Activated T-cell treated with anti-CD3 and anti-CD28 coated beads, Interleukin-2, amount 50 U/mL, for 48 hours (primary cell): ENCODE measurements at places on chromosomes 5 and 9.

DNA sequence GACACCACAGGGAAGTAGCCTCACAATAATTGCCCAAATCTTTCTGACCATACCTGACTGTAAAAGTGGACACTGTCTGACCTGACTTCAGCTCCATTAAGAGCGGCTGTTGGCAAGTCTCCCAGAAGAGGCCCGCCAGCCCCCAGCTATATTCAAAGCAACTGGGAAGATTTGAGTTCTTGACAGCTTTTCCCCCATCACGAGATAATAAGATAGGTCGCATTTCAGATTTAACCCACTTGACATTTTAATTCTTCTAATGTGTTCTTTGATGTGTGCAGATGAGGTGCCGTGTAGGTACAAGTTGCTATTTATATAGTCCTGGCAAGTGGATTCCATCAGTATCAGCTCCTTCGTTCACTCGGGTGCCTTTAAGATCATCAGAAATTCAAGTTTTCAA is 345.7 kb downstream of the DRD1 start:
- DNase-seq: no peak

DNA sequence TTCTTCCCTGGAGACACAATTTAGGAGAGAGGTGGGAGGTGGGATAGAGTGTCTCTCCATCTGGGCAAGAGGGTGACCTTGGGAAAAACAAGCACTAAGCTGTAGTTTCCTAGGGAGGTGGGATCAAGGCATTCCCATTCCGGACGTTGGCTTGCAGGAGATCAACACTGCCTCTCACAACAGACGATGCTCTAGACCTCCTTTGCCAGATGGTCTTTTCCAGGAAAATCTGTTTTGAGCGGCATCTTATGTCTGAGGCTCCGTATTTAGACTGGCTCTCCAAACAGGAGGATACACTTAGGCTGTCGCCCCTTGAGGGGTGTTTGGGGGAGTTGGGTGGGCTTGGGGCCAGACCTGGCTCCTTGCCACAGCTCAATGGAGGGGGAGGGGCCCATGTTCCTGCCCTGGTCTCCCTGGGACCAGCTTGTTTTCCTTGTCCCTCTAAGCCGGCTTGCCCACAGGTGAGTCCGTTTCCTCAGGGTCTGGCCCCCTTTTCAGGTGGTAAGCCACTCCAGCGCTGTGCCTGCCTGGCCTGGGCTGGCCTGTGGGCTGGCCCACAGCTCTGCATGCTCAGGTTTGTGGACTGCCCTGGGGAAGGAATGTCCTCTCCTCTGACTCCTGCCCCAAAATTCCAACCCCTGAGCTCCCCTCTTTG is 2.4 kb downstream of the PSD2 start:
- no peak for DNase-seq

GRCh38 chr5:135155616-135156214 is 121.7 kb upstream of the PITX1 start:
- no peak for DNase-seq

GRCh38 chr9:32401488-32401887 is 17.0 kb downstream of the ACO1 start:
- DNase-seq: no peak

- DNase-seq: no peak
These were observed 7.2 kb downstream of the INSL6 start for GRCh38 chr9:5178126-5178805.

DNA sequence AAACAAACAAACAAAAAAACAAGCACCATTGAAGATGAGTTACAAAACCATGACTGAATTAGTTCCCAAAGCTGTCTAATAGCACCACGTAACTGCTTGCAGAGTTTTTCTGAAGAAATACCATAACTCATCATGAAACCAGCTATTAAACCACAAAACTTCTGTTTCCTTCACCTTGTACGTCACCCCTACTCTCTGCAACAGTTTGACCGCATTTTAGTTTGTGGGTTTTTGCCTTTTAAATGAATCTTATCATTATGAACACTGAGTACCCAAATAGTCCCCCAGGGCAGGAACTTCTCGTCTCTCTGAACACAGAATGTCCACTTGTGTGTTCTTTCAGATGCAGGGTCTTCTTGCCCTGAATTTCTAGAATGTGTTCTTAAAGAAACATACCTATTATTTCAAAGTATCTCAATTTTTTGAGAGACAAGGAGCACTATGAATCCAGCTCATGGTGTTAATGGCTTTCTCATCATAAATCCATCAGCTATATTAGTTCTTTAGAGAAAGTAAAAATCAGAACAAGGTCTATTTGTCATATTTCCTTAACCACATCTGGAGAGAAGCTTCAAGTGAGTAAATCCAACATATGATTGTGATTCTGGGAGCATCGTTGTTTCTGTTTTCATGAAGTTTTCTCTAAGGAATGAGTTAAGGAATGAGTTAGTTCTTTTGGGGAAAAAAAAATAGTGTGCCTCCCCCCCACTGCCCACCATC is 210.6 kb downstream of the AUH start:
- DNase-seq: peak; percentile 38

- no peak for DNase-seq
These were observed 103.2 kb downstream of the PDE4D start for GRCh38 chr5:59790376-59790775.

DNA sequence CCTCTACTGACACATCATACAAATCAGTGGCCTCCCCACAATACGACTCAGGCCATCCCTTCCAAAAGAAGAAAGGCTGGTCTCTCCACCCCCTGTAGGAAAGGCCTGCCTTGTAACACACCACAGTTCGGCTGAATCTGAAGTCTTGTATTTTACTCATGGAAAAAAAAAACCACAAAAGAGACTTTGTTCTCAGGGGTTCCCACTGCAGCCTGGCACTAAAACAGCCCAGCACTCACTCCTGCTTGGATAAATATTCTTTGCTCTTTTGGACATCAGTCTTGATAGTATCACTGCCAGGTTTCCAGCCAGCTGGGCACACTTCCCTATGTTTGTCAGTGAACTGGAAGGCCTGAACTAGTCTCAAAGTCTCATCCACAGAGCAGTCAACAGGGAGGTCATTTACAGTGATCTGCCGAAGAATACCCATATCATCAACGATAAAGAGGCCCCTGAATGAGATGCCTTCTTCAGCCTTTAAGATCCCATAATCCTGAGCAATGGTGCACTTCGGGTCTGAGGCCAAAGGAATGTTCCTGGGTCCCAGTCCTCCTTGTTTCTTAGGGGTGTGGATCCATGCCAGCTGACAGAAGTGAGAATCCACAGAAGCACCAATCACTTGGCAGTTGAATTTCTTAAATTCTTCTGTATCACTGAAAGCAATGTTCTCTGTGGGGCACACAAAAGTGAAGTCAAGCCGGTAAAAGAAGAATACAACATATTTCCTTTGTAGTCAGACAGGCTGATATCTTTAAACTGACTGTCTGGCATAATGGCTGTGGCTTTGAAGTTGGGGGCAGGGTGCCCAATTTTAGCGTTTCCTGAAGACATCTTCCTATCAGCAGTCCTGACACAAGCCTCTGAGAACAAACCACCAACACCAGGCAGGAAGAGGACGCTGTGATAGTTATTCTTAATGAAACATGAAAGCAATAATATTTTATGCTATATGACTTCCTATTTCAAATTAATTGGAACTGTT is 198.1 kb downstream of the LURAP1L start:
- no peak for DNase-seq

GRCh38 chr9:7273575-7273974 is 515.8 kb downstream of the KDM4C start:
- DNase-seq: no peak

GRCh38 chr9:94175669-94176068 is 83.4 kb upstream of the ZNF169 start:
- DNase-seq: no peak

GRCh38 chr5:81010336-81011169 is 50.4 kb downstream of the RASGRF2 start:
- DNase-seq: no peak

- no peak for DNase-seq
These were observed at the start of gene CMYA5 for GRCh38 chr5:79689541-79690466. TSS of gene CMYA5 (plus strand) at chr5:79689836. CDS start at chr5:79689908, 72 bp downstream.

- DNase-seq: no peak
These were observed 124.9 kb downstream of the TMEM167A start for GRCh38 chr5:82952326-82952725.

- no peak for DNase-seq
These were observed 149.2 kb upstream of the ARRDC3 start for GRCh38 chr5:91532281-91532680.

GRCh38 chr5:159412284-159413046 is 82.2 kb upstream of the IL12B start:
- DNase-seq: peak; percentile 71

GRCh38 chr5:14593326-14594021 is 11.9 kb downstream of the OTULINL start:
- DNase-seq: peak; percentile 52

GRCh38 chr9:98709968-98710965 is 1.5 kb upstream of the GABBR2 start:
- DNase-seq: no peak

- no peak for DNase-seq
These were observed 84.2 kb downstream of the AK8 start for GRCh38 chr9:132793606-132794580.

DNA sequence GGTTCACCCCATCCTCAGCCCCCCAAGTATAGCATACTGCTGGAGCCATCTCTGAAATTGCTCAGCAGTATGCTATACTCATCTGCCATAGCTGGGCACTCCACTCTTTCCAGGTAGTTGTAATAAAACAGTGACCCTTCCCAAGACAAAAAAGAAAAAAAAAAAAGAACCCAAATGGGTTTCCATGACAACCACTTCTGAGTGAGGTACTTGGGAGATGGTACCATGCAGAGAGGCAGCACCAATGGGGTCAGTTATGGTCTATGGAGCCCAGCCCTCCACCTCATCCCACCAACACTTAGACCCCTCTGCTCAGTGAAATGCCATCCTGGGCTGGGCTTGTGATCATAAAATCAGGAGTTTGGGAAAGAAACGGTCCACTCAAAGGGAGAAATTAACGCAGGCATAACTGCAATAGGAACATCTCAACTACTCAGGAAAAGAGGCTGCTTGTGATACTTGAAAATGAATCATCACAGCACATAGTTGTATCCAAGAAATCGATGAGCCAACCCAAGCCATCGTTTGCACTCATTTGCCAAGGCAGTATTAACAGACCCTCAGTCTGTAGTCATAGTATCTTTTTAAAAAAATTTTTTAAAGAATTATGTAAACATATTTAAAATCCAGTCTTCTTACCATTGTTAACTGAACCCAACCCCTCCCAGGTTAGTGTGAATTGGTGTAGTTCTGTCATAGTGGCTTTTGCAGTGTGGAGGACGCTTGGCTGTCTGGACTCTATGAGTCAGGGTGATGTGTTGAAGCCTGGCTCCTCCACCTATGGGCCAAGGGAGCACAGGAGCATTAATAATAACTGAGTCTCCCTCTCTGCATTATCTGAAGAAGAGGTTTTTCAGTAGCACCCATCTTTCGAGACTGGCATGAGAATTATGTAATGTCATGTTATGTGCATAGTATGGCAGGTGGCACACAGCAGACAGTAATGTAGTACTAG is 402.7 kb downstream of the SPOCK1 start:
- no peak for DNase-seq

GRCh38 chr9:34547960-34548611 is 25.3 kb upstream of the ENHO start:
- DNase-seq: peak; percentile 53

DNA sequence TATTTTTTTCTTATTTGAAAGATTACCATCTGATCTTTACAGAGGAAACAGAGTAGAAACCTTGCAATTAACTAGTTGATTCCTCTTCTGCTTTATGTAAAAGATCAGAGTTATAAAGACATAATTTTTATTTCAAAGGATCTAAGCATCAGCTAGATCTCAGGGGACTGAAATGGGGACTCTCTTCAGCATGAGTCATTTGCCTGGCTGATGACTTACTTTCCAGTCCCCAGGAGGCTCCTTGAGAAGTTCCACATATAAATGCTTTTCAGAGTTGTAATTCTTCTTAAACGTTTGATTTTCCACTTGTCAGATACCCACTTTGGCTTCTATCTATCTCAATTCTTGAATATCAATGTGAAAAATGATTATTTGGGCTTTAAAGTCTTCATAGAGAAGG is 389.4 kb downstream of the RAB3C start:
- no peak for DNase-seq

DNA sequence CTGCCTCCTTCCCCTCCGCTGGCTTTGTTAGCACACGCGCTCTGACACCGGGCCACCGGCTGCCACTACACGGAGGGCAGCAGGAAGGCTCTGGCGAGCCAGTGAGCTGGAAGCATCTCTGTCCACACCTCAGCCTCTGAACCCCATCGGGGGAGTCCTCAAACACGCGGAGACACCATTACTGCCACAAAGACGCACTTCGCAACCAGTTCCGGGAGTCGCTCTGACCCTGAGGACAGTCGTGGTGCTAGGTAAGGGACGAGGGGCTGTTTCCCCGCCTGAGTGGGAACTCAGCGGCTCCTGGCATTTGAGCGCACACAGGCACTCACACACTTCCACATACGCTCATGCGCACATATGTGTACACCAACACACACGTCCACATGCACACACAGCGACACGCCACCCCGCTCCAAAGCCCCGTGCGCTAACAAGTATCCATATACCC is 160.0 kb downstream of the C9orf152 start:
- DNase-seq: no peak

DNA sequence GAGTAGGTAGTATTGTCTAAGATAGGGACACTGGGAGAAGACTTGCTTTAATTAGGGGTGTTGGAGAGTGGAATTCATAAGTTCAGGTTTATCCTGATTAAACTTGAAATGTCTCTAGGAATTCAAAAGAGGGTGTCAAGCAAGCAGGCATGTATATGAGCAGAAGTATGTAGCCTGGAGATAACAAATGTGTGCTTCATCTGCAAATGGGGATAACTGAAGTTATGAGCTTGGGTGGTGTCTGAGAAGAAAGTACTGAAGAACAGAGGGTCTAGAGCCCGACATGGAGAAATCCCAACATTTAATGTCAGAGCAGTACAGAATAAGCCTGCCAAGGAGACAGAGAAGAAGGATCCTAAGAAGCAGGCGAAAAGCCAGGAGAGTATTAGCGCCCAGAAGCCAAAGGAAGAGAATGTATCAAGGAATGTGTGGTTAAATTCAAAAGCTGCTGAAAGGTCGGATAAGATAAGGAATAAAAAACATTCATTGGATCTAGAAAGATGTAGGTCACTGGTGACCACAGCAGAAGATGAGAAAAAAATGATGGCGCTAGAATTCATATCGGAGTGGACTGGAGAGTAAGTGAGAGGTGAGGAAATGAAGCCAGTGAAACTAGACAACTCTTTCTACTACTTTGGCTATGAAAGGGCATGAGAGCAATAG is 401.5 kb upstream of the PIK3R1 start:
- no peak for DNase-seq

DNA sequence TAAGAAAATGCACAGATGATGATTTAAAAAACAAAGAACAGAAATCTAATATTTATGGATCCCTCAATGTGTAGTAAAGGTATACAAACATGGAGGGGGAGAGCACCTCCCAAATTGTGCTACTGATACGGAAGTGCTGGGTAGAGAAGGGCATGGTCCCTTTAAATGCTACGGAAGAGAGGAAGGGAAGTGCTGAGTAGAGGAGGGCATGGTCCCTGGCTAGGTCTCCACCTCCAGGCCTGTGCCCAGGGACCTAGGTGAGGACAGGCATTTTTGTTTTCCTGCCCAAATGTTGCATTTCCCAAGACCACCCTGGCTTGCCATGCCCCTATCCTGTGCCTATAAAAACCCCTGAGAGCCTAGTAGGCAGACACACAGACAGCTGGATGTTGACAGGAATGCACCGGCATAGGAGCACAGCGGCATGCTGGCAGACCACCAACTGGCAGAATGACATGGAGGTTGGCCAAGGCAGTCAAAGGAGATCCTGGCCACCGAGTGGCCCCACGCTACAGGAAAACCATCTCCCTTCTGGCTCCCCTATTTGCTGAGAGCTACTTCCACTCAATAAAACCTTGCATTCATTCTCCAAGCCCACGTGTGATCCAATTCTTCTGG is 62.1 kb upstream of the SPDL1 start:
- DNase-seq: no peak
